ENCODE measurements at places on chromosomes 12 and 14.

- no peak for DNase-seq
Measured at GRCh38 chr14:94396628-94397225, 8.3 kb upstream of the SERPINA1 start.

GRCh38 chr14:93965946-93966474 lies 10.4 kb downstream of the ASB2 start:
- DNase-seq, result no peak

DNA sequence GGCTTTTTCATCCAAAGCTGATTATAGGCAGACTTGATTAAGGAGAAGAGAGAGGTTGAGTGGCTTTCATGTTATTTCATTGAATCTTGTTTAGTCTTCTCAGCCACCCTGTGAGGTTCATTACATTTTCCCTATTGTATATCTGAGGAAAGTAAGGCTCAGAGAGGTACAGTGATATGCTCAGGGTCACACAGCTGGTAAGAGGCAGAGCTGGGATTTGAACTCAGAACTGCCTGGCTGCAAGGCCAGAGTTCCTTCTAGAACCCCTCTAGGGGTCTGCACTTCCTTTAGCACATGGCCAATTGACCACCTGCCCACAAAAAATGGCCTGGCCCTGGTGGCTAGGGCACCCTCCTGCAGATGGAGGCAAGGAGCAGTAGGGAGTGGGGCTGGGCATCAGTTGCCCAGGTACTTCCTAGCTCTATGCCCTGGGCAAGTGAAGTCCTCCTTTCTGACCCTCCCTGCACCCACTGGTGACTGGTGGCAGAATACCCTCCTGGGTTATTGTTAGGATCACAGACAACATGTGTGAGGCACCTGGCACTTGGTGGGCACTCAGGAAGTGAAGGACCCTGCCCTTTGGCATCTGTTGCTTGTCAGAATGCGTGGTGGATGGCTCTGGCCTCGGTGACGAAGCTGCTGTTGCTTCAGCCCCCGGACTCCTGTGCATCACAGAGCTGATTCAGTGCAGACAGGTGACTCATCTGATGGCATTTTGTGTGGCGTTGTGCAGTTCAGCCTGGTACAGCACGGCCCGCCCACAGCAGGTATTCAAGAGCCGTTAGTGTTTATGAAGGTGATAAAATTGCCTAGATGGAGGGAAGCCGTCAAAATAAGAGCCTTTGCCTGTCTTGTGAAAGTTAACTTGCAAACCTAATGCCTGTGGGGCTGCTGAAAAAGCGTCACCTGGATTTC lies 115.8 kb downstream of the SLC25A47 start:
- no peak for DNase-seq

GRCh38 chr12:19654650-19655376 lies 215.5 kb downstream of the AEBP2 start:
- no peak for DNase-seq

GRCh38 chr12:9049520-9050133 lies 60.3 kb downstream of the KLRG1 start:
- peak; percentile 89 for DNase-seq

DNA sequence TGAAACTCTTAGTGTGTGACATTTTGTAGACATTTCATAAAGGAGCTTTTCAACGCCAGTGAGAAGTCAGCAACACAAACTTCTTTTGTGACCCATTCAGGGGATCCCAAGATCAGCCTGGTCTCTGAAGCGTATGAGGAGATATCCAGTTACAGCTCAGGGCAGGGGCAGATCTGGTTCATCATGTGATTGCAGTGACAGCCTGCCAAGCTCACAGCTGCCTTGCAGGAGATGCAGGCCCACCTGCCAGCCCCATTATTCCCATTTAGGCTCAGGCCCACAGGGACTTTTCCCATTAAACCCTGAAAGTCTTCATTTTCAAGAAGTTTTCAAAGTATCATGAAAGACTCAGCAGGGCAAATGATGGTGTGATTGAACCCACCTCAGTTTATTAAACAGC lies 38.3 kb downstream of the SRGAP1 start:
- DNase-seq, result no peak

- no peak for DNase-seq
Measured at GRCh38 chr14:61409782-61410181, 88.4 kb downstream of the PRKCH start.

- DNase-seq, result peak; percentile 51
Measured at GRCh38 chr12:107079172-107080011, 14.0 kb downstream of the CRY1 start.

GRCh38 chr14:44897845-44898151 lies 63.9 kb downstream of the KLHL28 start:
- DNase-seq, result no peak

DNA sequence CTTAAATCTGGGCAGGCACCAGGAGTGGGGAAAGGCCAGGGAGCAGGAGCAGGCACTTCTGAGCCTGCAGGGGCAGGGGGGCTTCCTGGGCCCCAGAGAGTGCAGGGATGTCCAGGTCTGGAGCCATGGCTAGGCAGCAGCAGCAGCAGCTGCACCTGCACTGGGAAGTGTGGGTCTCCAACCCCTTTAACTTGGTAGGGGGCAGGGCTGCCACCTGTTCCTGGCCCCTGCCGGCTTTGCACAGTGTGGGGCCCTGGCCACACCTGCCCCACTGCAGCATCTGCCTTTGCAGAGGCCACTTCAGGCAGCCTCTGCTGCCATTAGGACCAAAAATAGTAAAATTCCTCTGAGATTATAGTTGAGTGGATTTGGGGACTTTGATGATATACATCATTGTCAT lies 138.5 kb downstream of the SLC16A7 start:
- DNase-seq, result no peak

DNA sequence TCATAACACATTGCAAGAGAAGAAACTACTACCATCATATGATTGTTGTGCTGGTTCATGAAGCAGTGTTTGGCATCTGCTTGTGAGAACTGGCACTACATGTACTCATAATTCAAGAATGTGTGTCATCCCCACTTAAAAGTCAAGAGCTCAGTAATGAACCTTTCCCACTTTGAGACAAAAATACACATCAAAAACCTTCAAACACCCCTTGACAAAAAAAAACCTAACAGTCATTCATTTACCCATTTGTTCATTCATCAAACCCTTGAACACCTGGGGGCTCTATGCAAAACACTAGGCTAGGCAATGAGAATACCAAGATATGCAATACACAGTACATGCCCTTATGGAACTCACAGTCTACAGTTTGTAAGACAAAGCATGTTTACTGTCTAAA lies 40.0 kb downstream of the KIF21A start:
- no peak for DNase-seq

DNA sequence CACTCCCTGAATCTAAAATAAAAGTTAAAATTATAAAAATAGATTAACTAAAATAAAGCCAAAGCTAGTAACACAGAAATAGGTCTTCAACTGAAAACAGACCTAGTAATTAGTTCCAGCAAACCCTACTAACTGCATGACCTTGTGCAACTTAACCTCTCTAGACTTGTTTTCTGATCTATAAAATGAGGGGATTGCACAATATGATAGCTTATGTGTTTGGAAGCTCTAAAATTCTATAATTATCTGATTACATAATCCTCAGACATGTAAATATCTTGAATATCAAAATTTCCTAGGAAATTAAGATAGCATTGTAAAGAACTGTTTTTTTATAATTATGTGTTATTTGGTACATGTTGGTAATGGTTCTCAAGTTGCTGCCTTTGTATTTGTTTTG lies 144.1 kb upstream of the GRIP1 start:
- no peak for DNase-seq

DNA sequence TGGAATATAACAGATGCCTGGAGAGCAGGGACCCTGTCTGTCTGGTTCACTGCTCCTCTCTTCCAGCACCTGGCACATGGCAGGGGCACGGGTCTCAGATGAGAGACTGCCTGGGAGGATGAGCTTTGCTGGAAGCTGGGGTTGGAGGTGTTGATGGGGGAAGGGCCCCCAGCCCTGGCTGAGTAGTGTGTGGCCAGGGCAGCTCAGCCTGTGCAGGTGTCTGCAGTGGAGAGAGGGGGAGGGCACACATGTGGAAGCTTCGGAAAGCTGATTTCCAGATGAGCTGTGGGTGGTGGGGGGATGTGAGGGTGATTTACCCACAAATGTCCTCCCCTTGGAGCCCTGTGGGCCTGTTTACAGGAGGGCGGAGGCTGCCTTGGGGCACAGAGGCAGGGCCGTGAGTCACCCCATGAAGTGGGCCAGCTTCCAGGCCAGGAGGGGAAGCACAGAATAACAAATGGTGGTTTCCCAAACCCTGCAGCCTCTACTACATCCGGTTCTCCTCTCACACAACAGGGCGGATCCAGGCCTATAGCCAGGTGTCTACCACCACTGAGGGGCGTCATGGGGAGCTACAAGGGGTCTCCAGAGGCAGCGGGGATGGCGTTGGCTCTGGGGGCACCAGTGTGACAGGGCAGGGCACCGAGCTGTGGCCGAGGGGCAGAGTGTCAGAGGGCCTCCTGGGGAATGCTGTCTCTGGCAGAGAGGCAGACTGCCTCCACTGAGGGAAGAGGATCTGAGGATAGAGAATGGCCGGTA lies 11.0 kb downstream of the KRT7 start:
- peak; percentile 86 for DNase-seq

DNA sequence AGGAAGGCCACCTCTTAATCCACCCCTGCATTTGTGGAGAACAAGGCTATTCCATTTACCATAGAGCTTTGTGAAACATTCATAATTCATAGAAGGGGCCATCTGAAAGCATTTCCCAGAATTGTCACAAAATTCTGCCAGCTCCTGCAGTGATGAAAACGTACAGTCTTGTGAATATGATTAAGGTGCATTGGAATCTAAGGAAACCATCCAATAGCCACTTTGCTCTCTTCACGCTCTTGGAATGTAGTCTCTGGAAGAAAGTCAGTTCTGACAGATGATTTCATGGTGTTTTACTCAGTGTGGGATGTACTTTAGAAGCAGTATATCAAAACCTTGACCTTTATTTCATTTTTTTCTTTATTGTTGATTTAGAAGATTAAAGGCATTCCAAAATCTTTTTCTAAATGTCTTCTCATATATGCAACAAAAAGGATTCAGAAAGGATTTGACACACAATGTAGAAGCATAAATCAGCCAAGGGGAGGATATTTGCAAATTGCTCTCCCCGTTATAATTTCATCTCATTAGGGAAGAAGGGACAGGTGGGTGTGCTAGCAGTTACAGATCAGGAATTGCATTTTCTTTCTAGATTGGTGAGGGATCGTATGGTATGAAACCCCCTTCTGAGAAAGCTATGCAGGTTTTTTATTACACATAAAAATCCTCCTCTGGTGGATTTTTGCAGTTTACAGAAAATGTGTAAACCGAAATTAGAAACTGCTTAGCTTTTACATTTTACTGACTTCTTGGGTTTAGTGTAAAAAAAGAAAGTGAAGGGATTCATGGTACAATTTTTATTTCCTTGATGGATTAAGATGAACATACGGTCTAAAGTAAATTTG lies 390.2 kb downstream of the LRIG3 start:
- DNase-seq, result no peak

DNA sequence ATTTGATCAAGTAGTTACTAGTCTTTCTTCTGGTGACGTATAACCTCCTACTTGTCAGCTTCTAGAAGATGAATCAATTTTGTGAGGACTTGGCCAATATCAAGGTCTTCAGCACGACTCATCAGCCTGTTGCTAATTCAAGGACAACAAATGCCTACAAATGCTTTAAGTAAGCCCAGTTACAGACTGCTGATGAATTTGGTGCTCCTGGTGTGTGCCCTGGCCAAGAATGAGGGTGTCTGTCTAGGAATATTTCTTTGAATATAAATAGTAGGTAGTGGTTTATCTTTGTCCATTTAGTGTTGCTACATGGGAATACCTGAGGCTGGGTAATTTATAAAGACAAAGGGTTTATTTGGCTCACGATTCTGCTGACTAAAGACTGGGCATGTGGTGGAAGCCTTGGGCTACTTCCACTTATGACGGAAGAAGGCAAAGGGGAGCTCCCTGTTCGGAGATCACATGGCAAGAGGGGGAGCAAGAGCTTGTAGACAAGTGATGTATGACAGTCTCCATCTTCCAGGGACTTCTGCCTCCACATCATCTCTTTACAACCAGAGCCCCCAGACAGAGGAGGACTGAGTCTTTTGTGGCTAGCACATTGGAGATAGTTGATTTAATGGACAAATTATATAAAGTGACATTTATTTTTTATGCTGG lies 180.2 kb downstream of the CRADD start:
- no peak for DNase-seq

GRCh38 chr12:110310763-110311162 lies 29.7 kb downstream of the ATP2A2 start:
- no peak for DNase-seq

GRCh38 chr12:117662220-117662619 lies 300.8 kb upstream of the NOS1 start:
- no peak for DNase-seq

DNA sequence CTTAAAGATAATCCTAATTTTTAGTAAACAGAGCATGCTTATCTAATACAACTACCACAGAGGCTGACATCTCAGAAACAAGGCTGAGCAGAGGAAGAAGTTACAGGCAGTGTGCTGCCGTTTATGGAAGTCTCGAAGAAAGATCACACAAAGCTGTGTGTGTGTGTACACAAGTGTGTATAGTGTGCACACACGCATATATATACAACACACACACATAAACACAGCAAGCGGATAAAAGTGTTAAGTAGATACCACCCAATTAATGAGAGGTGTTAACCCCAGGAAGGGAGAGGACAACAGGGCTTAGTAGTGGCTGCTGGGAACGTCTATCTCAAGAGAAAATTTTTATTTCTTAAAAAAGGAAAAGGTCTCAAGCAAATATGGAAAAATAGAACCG lies 15.3 kb downstream of the CCDC88C start:
- DNase-seq, result no peak

DNA sequence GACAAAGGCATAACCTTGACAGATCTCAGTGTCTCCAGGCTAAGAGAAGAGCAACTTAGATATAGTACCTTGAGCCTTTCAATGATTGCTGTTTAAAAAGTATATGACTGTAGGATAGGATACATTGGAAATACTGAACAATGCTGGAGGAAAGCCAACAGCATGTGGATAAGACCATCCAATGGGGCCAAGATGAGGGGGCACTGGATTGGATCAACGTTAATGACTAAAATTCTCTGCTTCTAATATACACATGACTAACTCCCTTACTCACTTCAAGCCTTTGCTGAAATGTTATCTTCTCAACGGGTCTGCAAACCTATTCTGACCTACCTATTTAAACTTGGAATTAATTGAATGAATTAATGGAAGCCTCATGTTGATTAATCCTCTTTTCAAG lies 354.9 kb downstream of the RAD51B start:
- no peak for DNase-seq

DNA sequence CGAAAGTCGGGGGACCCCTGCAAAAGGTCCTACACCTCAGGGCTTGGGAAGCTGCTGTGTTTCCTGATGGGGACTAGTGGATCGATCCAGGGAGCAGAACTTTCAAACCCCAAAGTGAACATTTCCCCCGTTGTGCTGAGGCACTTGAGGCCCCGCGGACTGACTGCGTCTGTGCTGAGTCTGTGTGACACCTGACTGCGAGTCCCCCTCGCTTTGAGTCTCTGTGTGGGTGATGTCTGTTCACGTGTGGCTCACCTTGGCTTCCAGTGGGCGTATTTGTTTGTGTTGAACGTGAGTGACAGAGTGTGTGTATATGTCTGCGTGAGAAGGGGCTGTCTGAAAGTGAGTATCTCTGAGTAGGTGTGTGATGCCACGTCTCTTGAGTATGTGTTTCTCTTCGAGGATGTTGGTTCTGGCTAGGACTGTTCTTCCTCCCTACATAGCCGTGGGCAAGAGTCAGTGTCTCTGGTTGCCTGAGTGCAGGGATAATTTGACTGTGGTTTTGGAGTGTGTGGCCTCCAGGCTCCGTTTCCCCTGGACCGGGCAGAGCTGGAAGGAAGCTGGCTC lies 1.3 kb downstream of the TEAD4 start:
- DNase-seq, result no peak
